Lung (tissue), 17 donors: ENCODE measurements at places on chromosomes 16 and 17. TPM values are rescaled to one million over a fixed set of nuclear protein-coding genes. Genes with fewer than 3 reads are reported as not detected.

DNA sequence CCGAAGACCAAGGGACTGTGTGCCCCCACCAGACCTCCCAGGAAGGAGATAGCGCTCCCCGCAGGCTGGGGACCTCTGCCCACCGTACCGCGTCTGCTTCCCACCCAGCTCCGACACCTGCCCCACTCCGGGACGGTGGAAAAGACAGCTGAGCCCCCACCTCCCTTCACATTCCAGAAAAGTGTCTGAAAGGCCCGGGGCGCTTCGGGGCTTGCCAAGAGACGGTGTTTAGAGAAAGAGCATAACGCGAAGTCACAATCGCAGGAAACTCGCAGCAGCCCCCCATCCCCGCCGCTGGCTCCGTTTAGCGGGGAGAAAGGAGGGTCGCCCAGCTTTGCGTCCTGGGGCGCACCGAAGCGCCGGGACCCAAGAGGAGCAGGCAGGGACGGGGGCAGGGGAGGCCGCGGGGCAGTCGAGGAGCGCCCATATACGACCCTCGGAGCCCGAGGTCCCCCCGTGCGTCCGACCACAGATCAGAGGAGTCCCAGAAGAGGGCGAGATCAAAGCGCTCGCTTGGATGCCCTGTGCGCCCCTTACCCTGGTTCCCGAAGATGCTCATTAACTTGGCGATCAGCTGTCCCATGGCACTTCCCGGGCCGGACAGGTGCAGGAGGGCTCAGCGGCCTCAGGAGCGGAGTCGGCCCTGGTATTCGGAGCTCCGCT, 652 bp downstream of the ARL5C start:
- peak; percentile 32 for DNase-seq

DNA sequence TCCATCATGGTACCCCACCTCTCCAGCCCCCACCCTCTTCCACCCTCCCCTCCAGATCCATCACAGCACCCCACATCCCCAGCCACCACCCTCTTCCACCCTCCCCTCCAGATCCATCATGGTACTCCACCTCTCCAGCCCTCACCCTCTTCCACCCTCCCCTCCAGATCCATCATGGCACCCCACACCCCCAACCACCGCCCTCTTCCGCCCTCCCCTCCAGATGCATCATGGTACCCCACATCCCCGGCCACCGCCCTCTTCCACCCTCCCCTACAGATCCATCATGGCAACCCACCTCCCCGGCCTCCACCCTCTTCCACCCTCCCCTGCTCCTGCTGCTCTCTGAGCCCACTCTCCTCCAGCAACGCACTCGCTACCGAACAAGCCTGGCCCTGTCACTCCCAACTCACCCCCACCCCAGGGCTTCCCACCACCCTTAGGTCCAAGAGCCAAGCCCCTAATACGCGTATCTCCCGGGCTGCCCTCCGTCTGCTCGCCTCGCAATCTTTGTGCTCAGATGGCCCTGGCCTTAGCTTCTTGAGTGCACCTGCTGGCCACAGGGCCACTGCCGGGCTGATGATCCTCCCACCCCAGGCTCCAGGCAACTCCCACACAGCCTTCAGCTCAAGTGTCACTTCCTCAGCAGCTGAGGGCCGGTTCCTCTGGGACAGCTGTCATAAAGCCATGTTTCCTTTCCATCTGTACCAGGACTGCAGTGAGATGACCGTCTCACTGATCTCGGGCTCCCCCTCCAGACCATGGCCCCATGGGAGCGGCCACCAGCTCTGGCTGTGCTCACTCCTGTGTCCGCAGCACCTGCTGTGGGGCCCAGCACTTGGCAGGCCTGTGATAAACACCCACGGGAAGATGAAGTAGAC, 25.5 kb downstream of the KDM8 start:
- peak; percentile 21 for DNase-seq

DNA sequence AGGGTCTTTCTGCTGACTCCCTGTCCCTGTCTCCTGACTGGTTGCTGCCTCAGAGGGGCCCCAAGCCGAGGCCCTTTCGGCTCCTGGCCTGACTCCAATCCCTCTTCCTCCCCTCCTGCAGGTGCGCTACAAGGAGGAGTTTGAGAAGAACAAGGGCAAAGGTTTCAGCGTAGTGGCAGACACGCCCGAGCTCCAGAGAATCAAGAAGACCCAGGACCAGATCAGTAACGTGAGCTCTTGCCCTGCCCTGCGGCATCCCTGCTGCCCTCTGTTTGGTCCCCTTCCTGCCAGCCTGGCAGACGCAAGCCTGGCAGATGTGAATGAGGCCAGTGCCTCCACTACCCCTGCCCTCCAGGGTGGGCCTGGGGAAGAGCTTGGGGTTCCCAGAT, 27.1 kb upstream of the LASP1NB start:
- DNase-seq, result no peak

GRCh38 chr17:68863091-68863652, 92.0 kb downstream of the ABCA8 start:
- no peak for DNase-seq

GRCh38 chr17:50265690-50266315, 8.5 kb upstream of the TMEM92 start:
- no peak for DNase-seq

- DNase-seq, result no peak
Observed at GRCh38 chr17:51435171-51435552, 174.8 kb downstream of the UTP18 start.

DNA sequence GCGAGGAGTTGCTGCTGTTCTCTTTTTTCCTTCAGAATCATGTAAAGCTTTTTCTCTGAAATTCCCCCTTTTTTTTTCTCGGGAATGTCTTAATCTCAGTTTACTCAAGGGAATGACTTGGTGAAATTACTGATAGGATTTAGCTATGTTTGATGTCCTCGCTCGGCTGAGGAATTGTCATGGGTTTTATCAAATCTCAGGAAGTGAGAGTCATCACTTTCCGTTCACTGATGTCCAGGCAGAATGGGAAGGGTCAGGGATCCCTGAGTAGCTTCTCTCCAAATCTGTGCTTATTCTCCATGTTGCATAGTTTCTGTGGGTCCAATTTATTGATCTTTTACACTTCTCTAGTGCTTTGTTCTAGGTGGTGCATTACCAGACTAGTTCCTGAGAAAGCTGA, 6.3 kb downstream of the IGSF6 start:
- no peak for DNase-seq

DNA sequence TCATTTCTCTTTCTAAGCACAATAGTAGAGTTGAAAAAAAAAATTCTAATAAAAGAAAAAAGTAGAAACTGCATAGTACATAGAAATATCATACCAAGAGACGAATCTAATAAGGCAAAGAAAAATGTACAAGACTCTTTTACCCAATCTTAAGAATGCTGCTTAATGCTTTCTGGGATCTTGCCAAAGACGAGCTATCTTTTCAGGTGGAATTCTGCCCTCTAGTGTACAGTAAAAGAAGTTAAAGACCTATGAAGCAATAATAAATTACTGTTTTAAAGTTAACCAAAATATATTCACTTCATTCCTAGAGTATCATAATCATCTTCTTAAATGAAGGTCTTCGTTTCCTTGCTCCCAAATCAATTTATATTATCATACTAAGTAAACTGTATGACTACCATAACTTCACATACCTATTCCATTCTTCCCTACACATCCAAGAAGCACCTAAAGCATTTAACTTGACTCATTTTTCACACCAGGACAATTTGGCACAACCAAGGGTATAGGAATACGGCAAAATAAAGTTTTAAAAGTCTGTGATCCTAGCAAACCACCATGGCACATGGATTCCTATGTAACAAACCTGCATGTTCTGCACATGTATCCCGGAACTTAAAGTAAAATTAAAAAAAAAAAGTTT, 47.7 kb downstream of the CFDP1 start:
- peak; percentile 94 for DNase-seq

- no peak for DNase-seq
Observed at GRCh38 chr17:57535249-57535966, 209.7 kb downstream of the CCDC182 start.

- peak; percentile 33 for DNase-seq
Observed at GRCh38 chr17:50346313-50347116, 589 bp downstream of the XYLT2 start.

DNA sequence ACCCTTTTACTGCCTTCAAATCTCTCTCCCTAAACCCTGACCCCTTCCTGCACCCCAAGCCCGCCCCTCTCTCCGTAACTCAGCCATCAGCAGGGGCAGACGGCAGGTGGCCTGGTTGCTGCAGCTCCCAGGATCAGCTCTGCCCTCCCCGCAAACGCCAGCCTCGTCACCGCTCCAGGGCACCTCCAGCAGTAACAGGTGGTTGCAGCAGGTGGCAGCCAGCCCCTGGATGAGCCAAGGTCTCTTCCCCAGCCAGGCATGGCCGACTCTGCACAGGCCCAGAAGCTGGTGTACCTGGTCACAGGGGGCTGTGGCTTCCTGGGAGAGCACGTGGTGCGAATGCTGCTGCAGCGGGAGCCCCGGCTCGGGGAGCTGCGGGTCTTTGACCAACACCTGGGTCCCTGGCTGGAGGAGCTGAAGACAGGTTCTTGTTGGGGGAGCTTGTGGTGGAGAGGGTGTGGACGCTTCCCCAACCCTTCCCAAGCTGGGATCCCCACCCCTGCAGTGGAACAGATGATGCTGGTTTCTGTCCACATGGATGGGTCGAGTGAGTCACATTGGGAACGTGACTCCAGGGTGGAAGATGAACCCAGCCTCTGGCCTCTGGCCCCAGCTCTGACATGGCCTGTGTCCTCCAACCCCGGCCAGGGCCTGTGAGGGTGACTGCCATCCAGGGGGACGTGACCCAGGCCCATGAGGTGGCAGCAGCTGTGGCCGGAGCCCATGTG, 558 bp downstream of the HSD3B7 start:
- DNase-seq, result peak; percentile 32

Gene KRT25
- total RNA-seq, result not detected

Gene ZCCHC14
- total RNA-seq, result 31.1 TPM

Gene ENPP7
- not detected for total RNA-seq

Gene CMTM2
- total RNA-seq, result 2.2 TPM

Gene CD7
- total RNA-seq, result 2.3 TPM
